Stimulated activated CD4-positive, alpha-beta T cell treated with anti-CD3 and anti-CD28 coated beads, Interleukin-2, amount 100 ng/mL, for 4 hours (primary cell): ENCODE measurements at places on chromosomes 6 and 20.

- no peak for DNase-seq
Observed at GRCh38 chr6:160737934-160738333, 35.9 kb downstream of the PLG start.

DNA sequence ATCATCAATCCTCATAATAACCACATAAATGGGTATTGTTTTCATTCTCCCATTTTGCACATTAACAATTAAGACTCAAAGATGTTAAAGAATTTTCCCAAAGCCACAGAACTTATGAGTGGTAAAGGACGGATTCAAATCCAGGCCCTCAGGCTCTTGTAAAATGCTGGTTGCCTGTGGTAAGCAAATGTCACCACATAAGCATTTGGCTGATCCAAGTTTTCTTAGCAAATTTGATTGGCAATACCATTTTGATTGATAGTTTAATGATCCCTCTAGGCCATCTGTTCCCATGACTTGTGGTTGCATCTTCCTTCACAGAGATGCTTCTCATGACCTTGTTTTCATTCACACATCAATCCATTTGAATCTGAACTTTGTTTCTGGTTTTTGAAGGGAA lies 252.0 kb upstream of the RIN2 start:
- DNase-seq = no peak

DNA sequence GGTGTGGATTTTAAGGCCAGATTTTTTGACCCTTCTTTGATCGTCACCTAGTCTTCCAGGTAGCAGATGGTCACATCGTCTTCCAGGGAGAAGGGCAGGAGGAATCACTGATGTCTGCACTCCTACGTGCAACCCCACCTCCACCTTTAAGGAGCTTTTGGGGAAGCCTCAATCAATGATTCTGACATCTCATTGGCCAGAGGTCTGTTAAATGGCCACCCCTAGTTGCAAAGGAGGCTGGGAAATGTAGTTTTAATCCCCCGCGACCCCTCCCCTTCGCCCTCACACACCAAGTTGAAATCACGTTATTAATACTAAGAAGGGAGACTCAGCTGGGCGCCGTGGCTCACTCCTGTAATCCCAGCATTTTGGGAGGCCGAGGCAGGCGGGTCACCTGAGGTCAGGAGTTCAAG lies 151.4 kb downstream of the BCAS1 start:
- no peak for DNase-seq

DNA sequence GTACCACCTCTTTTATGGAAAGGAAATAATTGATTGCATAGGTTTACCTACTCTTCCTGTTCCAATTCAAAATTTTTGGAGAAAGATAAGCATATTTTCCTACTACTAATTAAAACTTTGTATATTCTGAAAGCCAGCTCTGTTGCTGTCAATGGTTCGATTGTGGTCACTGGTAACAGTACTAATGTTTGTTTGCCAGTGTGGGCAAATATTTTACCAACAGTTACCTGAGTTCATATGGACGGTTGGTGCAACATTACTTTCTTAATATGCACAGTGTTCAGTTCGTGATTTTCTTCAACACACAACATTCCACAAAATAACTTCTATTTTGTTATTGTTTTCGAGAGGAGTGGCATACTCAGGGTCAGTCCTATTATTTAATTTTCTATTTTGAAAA lies 17.1 kb upstream of the CTAGE9 start:
- no peak for DNase-seq

GRCh38 chr6:129212081-129212480 lies 329.1 kb downstream of the LAMA2 start:
- DNase-seq = no peak
